ENCODE measurements at places on chromosomes 7 and 10. TPM values are rescaled to one million over a fixed set of nuclear protein-coding genes. Genes with fewer than 3 reads are reported as not detected.
A peak's percentile ranks its signal among the peaks of the same experiment; 100 is the strongest.

DNA sequence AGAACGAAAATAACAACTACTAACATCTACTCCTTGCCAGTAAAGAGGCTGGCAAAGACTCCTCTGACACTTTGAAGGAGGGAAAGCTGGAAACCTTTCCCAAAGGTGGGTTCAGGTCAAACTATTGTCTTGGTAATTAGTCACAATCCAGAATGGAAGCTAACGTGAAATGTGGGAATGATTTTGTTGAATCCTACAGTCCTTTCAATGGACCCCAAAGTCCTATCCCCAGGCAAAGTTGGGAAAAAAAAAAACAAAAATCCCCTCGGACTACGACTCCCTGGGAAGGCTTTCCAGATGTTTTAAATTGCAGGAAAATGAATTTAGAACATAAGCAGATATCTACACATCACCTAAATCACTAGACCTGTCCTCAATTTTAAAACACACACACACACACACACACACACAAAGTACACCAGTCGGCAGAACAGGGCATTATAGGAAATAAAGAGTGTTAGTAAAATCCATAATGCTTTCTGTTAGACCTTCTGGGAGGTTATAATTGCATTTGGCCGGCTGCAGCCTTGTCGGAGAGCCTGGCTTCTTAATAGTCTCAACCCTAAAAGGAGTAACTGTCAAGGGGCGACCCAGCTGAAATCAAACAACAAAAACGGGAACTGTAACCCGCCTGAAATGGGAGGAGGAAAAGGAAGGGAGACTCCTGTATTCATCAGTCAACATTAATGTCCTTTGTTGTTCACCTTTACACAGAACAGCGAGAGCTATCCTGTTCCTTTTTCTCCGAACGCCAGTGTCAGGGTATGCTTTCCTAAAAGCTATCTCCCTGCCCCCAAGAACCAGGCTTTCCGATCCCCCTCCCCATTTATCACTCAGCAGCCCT, 1.5 kb downstream of the DOCK4 start:
- no peaks in the 10 kb centered on the region for H3K36me3 ChIP-seq
- peak; percentile 41 for DNase-seq
- H3K27me3 ChIP-seq = no peaks in the 10 kb centered on the region
- peak overlapping the region; percentile 85 for H3K27ac ChIP-seq

DNA sequence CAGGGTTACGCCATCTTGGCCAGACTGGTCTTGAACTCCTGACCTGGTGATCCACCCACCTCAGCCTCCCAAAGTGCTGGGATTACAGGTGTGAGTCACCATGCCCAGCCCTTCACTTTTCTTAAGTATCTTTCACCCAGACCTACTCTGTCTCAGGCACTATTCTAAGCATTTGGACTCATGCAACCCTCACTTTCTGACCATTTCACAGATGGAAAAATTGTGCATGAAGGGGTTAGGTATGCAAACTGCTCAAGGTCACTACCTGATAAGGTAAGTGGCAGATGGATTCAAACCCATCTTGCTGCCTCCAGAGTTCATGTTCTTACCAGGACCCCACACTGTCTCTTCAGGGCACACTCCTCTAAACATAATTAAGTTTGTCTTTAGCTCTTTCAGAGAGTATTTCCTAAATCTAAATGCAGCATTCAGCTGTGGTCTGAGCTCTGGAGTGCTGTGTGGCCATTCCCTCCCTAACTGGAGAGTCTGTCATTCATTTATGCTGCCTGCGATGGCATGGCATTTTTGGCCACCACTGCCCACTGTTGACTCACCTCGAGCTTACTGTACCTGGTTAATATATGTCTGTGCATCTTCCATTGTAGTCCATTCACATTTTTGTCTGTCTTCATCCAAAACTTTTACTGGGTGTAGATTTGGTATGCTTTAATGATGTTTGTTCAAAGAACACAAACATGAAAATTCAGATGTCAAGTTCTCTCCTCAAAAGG, 88.4 kb downstream of the CCDC71L start:
- no peaks in the 10 kb centered on the region for H3K4me1 ChIP-seq
- no peak overlapping the region for H3K4me3 ChIP-seq
- H3K27me3 ChIP-seq = no peaks in the 10 kb centered on the region
- DNase-seq = no peak
- no peak overlapping the region for H3K27ac ChIP-seq

- peaks cover 26% of the 10 kb centered on the region for H3K4me1 ChIP-seq
- no peaks in the 10 kb centered on the region for H3K27me3 ChIP-seq
- DNase-seq = no peak
- H3K4me3 ChIP-seq = no peak overlapping the region
- H3K36me3 ChIP-seq = no peaks in the 10 kb centered on the region
These were observed 28.8 kb downstream of the ABI1 start for GRCh38 chr10:26831936-26832335.

GRCh38 chr10:35650894-35651293, 8.8 kb upstream of the FZD8 start:
- H3K27ac ChIP-seq = no peak overlapping the region
- no peak for DNase-seq
- H3K4me3 ChIP-seq = no peak overlapping the region
- no peaks in the 10 kb centered on the region for H3K27me3 ChIP-seq
- no peaks in the 10 kb centered on the region for H3K36me3 ChIP-seq

DNA sequence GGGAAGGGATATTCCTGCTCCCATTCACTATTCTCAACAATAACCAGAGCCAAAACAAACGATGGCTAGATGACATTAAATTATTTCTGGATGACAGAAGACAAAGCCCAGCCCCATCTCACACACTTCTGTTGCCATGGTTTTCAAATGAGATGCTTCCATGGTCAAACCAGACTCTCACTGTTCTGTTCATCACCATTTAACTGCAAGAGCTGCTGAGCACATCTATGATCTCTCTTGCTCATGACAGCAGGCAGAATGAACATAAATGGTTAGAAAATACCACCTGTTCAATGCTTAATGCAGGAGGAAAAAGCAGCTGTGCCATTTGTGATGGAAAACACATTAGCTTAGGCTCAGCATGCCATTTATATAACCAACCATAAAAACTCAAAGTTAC, 758.6 kb upstream of the ZWINT start:
- H3K4me1 ChIP-seq = no peaks in the 10 kb centered on the region
- no peak overlapping the region for H3K4me3 ChIP-seq
- H3K27ac ChIP-seq = no peak overlapping the region
- no peaks in the 10 kb centered on the region for H3K36me3 ChIP-seq
- H3K27me3 ChIP-seq = no peaks in the 10 kb centered on the region

GRCh38 chr10:6267941-6268340, 65.2 kb downstream of the PFKFB3 start:
- no peaks in the 10 kb centered on the region for H3K27me3 ChIP-seq
- peak overlapping the region; percentile 83 for H3K27ac ChIP-seq
- H3K4me3 ChIP-seq = no peak overlapping the region
- no peaks in the 10 kb centered on the region for H3K36me3 ChIP-seq
- H3K4me1 ChIP-seq = peaks cover 18% of the 10 kb centered on the region
- peak; percentile 48 for DNase-seq

DNA sequence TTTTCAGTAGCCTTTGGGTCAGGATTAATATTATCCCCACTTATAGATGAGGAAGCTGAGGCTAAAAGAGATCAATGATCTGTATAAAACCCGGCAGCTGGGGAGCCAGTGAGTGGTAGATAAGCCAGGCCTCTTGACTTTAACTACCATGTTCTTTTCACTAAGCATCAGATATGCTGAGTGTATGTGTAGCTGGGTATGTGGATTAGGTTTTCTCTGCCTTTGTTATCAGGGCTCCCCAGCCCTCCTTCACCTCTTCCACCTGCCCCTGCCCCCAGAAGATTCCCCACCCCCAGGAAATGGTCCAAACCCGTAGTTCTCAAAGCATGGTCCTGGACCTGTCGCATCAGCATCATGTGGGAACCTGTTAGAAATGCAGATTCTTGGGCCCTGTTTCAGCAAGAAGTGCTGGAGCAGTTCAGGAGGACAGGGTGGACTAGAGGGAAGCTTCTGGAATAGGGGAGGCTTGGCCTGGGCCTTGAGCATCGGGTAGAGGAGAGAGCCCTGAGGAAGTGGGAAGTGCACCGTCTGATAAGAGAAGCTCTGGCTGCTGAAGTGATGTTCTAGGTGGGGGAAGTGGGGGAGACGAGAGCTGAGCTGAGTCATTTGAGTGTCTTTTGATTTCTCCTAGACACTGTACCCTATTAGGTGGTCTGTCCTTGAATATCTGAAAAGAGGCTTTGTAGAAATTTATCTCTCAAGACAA, 101.3 kb downstream of the HIF1AN start:
- no peaks in the 10 kb centered on the region for H3K4me1 ChIP-seq
- H3K27me3 ChIP-seq = no peaks in the 10 kb centered on the region
- no peak overlapping the region for H3K4me3 ChIP-seq
- no peak for DNase-seq
- no peak overlapping the region for H3K27ac ChIP-seq

- DNase-seq = no peak
- no peaks in the 10 kb centered on the region for H3K36me3 ChIP-seq
- no peaks in the 10 kb centered on the region for H3K27me3 ChIP-seq
- H3K27ac ChIP-seq = no peak overlapping the region
- no peaks in the 10 kb centered on the region for H3K4me1 ChIP-seq
These were observed 168.3 kb upstream of the LRGUK start for GRCh38 chr7:133958822-133959221.

DNA sequence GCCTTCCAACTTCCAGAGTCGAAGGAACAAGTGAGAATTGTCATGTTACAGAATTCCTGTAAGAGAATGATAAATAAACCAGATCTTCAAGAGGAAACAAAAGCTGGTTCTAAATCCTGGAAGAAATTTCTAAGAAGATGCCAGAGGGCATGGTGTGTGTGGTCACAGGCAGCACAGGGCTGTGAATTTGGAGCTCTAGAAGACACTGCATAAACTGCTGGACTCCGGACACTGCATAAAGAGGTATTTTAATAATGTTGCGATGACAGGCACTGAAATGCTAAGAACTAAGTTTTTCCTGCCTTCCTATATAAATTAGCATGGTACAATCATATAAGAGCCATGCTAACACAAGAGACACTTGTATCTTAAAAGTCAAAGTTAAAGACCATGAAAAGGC, 86.0 kb downstream of the LARP4B start:
- peaks cover 69% of the 10 kb centered on the region for H3K36me3 ChIP-seq
- H3K27me3 ChIP-seq = no peaks in the 10 kb centered on the region
- no peak for DNase-seq
- H3K4me3 ChIP-seq = no peak overlapping the region
- H3K4me1 ChIP-seq = peaks cover 5% of the 10 kb centered on the region

The TYSND1 gene
- total RNA-seq = 3.9 TPM

The LAMB4 gene
- 8.5 TPM for total RNA-seq
